ENCODE measurements at places on chromosomes 3 and 15.

DNA sequence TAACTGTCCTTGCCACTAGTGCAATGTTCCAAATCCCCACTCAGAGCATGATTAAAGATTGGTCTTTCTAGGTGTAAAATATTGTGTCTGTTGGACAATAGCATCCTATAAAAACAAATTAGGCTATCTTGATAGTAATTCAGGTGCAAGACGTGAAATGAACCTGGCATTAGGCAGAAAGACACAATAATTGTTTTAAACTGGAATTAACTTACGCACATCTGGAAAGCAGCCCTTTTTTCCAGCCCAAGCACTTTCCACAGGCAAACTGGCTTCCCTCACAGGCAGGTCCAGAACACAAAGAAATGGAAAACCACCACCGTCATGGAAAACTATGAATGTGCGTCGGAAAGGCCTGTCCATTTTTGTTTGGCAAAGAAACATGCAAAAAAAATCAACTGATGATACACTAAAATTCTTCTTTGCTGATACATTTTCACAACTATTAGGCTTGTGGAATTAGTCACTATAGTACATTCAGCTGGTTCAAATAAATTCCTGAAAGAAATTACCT lies 474.7 kb upstream of the IL12A start:
- DNase-seq, result no peak

DNA sequence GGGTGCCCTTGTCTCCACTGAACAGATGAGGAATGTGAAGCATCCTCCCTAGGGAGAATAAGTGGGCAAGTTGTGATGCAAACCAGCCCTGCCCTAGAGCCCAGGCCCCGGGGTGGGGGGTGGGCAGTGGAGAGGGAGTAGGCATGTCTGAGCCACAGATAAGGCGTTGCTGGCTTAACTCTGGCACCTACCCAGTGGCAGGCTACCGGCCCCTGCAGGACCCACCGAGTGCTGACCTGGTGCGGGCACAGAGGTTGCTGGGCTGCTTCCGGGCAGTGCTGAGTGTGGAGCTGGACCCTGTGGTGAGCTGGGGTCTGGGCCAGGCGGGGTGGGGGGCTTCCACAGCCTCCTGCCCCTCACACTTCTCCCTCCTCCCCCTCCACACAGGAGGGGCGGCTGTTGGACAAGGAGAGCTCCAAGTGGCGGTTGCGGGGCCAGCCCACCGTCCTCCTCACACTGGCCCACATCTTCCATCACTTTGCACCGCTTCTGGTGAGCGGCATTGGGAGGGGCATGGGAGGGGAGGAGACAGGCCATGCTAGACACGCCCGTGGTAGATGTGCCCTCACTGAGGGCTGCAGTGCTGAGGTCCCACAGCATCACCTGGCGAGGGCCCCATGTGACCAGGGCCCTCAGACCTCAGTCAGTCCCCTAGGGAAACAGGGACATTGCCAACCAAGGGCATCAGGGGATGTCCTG lies 10.1 kb downstream of the RNF123 start:
- no peak for DNase-seq

DNA sequence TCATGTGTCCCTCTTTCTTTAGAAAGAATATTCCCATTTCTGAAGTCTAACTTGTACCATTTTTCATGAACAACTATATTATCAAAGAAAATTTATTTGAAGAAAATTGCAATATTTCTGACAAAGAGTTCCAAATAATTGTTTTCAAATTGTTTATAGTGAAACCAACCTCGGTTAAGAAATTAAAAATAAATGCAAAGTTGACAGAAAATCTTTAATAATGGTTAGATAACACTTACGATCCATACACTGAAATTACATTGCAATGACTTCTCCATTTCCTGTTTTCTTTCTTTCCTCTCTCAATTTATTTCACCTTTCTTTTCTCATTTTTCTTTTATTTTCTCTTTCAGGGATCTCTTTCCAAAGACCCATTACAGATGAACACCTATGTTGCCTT lies 125.1 kb downstream of the STAC start:
- DNase-seq, result no peak

- DNase-seq, result no peak
Observed at GRCh38 chr3:189267981-189268613, 96.3 kb downstream of the TPRG1 start.

DNA sequence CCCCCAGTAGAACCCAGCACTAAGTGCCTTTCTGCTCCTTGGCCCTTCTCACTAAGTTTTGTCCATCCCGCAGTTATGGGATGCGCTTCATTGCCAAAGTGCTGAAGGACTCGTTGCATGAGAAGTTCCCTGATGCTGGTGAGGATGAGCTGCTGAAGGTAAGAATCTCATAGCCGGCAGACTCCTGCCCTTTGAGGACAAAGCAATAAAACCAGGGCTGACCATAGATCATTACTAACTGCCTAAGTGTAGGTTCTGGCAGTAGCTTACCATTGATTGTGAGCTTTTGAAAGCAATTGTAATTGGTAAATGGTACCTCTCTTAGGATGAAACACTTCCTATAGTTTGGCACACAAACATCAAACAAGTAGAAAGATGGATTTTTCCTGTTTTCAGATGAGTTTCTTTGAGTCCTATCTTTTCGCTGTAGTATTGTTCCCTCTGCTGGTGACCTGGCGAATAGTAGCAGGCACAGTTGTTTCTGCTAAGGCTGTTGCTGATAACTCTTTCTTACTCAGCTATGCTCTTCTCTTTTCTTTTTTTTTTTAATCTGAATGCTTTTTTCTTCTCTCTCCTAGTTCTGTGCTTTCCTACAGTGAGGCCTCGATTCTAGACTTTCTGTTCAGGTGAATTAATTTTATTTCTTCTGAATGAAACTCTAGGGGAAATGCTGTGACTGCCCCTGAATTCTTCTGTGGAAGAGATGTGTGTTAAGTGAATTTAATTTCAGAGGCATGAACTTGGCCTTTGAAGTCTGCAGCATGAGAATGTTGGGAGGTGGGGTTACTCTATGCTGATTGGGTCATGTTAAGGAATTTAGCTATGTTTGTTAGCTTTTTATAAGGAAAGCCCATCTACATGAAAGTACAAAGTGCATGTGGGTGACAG lies 47.4 kb upstream of the CRTC3 start:
- DNase-seq, result no peak

DNA sequence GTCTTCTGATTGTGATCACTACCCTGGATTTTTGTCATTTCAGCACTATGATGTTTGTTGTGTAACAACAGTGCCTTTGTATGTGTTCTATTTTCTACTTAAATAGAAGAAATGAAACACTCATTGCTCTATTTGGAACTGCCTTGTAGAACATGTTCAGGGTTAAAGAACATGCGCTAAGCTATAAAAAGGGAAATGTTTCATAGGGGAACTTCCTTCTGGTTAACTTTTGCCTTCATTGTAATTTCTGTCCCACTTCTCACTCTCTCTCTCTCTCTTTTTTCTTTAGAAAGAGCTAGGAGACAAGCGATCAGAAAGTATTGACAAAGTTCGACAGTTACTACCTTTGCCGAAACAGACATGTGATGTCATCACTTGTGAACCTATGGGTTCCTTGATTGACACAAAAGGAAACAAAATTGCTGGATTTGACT lies at the start of gene P2RY12:
Gene P2RY12 (minus strand): TSS at position 13 of the 434 bp plus-strand sequence. CDS start 45,908 bp downstream, outside the sequence.
- DNase-seq, result no peak

GRCh38 chr3:62670351-62670750 lies 204.9 kb downstream of the CADPS start:
- no peak for DNase-seq

GRCh38 chr3:172461530-172462138 lies 13.4 kb upstream of the GHSR start:
- peak; percentile 31 for DNase-seq

DNA sequence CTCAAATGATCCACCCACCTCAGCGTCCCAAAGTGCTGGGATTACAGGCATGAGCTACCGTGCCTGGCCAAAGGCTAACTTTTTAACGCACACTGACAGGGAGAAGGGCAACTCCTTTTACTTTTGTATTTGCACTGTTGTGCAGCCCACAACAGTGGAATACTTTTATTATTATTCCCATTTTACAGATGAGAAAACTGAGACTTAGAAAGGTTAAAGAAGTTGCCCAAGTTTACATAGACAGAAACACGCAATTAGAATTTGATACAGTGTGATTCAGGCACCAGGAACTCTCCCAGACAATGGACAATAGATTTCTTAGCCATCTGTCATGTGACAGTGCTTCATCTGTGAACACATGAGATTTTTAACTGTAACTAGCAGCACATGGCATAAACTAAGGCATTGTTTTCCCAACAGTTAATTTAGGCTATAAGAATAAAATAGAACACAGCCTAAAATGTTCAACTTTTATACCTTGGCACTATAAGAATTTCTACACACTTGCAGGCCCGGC lies 18.8 kb downstream of the STAG1 start:
- DNase-seq, result no peak

- no peak for DNase-seq
Observed at GRCh38 chr3:76365275-76365674, 579.9 kb upstream of the ZNF717 start.

DNA sequence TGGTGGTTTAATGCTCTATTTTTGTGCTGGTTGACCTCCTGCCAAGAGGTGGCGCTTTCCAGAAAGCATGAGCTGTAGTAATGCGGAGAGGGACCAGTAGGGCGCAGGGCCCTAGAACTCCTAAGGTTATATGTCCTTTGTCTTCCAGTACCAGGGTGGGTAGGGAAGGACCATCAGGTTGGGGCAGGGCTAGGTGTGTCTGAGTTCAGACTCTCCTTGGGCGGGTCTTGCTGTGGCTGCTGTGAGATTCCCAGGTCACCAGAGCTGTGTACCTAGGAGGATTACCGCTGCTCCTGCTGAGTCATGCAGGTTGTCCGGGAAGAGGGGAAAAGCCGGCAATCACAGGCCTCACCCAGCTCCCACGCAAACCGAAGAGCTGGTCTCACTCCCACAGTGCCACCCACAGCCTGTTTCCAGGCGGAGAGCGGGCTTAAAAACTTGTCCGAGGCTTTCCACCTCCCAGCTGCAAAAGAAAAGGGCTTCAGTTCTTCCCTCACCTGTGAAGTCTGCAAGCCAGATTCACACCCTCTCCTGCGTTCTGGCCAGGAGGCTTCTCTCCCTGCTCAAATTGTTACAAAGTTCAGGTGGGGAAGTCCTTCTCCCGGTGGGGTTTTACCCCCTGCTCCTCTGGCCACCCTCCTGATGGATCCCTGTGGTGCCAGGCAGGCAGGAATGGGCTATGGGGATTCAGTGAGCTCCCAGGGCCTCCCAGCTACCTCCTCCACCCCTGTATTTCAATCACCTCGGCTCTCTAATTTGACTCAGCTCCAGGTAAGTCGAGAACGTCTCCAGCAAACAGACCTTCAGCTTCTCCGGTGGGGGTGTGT lies 37.7 kb upstream of the BCHE start:
- DNase-seq, result peak; percentile 48

GRCh38 chr3:154078672-154079071 lies 42.5 kb upstream of the ARHGEF26 start:
- DNase-seq, result no peak

DNA sequence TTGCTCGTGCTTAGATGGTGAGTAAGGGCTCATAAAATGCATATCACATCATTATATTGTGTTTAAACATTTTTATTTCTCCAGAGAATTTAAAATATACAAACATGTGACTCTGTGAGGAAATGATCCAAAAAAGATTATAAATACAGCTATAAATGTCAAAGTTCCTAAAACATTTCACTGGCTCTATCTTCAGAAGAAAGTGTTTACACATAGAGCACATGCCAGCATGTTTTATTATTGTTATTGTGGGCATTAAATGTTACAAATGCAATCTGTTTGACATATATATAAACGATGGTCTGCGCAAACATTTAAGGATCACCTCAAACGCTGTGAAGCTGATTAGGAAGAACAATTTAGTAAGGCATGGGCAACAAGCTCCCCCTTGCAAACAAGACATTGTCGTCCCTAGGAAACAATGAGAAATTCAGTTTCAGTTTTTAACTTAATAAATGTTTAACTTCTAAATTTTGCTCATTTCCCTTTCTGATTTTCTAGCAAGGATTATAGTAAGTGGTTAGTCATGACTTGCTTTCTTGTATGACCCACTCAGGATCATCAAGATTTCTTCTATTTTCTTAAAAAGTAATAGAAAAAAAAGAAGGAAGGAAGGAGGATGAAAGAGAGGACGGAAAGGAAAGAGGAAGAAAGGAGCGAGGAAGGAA lies 207.5 kb downstream of the SATB1 start:
- DNase-seq, result no peak

- DNase-seq, result no peak
Observed at GRCh38 chr3:30764281-30764680, 130.2 kb downstream of the GADL1 start.

DNA sequence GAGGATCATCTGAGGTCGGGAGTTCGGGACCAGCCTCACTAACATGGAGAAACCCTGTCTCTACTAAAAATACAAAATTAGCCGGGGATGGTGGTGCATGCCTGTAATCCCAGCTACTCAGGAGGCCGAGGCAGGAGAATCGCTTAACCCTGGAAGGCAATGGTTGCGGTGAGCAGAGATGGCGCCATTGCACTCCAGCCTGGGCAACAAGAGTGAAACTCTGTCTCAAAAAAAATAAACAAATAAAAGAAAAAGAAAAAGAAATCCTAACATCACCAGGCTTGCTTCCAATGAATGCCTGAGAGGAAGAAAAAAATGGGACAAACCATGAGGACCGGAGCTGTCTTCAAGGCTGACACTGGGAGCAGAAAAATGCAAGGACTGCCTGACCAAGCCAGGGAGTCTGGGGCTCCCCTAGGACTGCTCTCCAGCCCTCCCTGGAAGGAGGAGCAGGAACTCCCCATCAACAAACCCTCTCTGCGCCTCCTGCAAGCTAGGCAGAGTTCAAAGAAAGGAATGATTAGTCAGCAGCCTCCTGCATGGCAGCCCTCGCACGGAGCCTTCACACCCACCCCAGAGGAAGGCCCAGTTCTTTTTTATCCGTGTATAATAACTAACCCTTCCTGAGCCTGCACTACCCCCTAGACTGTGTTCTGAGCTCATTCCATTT lies 55.4 kb downstream of the NUP210 start:
- no peak for DNase-seq

- no peak for DNase-seq
Observed at GRCh38 chr15:89074402-89075012, 13.7 kb upstream of the ABHD2 start.

DNA sequence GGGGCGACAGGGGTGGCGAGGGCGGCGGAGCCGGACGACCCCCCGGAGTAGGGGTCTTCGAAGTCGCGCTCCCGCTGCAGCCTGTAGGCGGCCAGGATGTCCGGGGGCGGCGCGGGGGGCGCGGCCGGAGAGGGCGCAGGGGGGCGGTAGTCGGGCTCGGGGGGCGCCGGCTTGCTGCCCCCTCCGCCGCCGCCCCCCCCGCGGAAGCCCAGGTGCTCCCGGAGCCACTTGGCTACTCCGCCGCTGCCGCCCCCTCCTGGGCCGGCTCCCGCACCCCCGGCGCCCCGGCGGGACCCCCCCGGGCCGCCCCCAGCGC lies 230 bp downstream of the SHF start:
- no peak for DNase-seq

GRCh38 chr3:13338231-13338630 lies 81.9 kb downstream of the NUP210 start:
- DNase-seq, result no peak

- no peak for DNase-seq
Observed at GRCh38 chr3:81726735-81727134, 34.7 kb downstream of the GBE1 start.

- DNase-seq, result no peak
Observed at GRCh38 chr3:171266034-171266739, 194.0 kb downstream of the TNIK start.
